ENCODE measurements at places on chromosomes 2 and 18.
A peak's percentile ranks its signal among the peaks of the same experiment; 100 is the strongest.

DNA sequence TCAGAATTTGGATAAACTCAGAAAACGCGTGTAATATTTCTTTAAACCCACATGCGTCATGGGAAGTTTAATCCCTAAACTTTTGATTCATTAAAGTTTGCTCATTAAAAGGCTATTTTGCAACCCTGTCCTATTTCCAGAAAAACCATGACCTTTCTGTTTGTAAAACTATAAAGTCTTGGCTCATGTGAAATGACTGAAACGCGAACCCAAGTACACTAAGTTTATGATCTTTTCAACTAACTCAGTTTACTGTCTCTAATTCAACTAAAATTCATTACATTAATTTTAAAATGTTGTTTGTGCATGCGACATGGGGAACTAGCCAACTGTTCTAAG lies 3.9 kb upstream of the RPL31 start:
- DNase-seq = no peak

DNA sequence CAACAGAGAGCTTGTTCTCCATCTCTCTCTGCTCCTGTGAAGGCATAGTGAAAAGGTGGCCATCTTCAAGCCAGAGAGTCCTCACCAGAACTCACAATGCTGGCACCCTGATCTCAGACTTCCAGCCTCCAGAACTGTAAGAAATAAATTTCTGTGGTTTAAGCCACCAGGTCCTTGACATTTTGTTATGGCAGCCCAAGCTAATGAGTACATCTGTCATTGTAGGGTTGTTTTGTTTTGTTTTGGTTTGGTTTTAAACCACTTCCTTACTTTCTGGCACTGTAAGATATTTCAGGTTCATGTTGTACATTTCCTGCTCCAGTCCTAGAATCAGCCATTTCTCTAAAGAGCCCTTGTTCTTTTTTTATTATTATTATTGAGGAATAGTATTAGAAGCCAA lies 171.2 kb downstream of the CPS1 start:
- DNase-seq = no peak

DNA sequence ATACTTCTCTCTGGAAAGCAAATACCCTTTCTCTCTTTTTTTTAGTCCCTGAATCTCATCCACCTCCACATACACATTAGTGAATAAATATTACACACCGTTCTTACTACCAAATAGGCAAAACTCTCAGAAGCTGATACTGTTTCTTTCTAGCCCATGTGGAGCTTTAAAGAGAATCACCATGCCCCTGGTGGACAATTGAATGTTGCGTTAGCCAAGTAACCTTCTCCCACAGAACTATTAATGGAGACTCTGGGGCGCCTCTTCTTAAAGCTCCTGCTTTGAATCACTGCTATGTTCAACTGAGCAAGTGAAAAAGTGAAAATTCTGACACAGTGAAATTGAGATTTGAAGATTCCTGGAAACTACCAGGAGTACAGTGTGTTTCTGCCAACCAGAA lies 522.8 kb upstream of the CDH7 start:
- DNase-seq = no peak

DNA sequence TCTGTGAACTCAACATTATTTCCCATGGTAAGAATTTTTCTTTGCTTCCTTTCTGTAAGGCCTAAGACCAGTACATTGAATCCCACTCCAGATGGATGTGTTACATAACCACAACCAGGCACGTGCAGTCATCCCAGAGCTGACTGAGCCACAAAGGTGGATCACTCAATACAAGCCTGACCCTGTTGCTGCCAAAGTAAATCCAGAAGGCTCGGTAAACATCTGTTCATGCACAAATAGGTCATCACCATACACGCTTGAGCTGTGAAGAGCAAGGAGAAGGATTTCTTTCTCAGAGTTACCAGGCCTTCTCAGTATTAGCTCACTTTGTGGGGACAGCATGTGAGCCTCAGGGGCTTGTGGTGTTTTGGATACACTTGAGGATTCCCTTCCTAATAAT lies 791.4 kb upstream of the FANCL start:
- DNase-seq = no peak

GRCh38 chr18:9321017-9321452 lies 13.5 kb upstream of the TWSG1 start:
- no peak for DNase-seq

DNA sequence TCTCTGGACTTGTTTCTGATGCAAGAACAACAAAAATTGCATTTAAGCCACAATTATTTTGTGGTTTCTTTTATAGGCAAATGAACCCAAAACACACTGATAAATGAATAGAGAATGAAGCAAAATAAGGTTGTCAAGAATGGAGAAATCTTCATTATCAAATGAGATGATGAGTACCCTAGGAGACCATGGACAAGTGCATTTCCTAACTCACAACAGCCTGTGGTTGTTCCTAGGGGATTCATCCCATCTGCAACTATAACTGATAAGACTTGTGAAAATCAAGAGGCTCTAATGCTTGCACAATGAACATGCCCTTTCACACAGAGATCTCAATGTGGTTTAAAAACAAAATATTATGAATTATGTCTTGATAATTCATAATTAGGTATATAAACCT lies 159.9 kb downstream of the PDE1A start:
- no peak for DNase-seq

DNA sequence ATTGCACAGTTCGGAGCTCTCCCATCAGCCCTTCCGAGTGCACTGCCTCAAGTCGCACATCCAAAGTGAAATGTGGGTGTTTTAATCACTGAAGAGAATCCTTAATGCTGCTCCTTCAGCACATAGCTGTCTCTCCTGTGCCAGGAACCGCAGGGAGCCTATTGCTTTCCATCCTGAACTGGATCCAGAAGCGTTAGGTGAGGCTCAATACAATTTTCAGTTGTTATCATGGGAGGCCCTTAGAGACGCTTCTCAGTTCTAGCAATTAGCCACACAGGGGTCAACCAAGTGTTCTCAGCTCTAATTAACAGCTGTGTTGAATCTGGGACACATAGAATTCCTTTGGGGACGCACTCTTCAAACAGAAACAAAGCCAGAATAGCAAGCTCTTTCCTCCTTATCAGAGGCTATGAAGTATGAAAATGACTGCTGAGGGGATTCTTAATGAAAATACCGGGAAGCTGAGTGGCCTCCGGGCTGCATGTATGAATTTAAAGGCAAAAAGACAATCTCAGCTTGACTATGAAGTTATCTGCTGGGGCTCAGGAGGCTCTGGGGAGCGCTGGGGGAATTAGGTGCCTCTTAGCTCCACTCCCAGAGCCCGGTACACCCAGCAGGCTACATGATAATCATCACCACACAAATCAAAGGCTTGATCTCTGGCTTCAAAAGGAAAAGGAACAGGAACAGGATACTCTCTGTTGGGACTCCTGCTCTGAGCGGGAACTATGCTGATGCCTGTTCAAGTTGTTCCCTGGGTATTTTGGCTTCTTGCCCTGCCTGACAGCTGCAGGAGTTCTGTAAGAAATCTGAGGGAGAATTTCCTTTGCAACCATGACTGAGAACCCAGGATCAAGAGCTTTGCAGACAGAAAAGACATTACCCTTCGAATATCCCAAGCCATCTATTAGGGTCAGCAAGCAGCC lies 55.4 kb upstream of the NCOA1 start:
- DNase-seq = no peak

DNA sequence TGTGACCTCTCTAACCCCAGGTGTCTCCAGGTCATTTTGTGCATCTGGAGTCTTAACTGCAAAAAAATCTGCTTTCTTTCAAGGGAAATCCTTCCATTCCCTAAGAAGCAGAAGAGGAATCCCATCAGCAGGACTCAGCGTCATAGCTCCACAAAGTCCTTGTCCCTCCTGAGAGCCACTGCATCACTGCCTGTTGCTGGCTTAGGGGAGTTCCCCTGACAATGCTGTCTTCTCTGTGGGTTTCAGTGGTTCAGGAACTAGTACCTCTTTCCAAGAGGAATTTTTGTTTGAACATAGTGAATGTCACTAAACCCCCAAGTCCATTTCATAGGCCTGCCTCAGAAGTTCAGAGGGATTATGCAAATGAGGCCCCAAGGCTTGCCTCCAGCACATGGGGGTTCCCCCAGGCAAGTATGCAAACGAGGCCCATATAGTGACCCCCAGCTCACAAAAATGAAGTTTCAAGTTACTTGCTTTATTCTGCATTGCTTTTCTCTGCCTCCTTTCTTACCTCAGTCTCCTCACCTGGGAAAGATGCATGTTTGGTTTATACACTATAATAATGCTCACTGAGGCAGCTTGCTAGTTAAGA lies 513.9 kb upstream of the MEX3C start:
- no peak for DNase-seq

GRCh38 chr2:6934345-6934744 lies 17.1 kb downstream of the RNF144A start:
- no peak for DNase-seq

- no peak for DNase-seq
These were observed 50.0 kb downstream of the RHBDD1 start for GRCh38 chr2:226885769-226886435.

DNA sequence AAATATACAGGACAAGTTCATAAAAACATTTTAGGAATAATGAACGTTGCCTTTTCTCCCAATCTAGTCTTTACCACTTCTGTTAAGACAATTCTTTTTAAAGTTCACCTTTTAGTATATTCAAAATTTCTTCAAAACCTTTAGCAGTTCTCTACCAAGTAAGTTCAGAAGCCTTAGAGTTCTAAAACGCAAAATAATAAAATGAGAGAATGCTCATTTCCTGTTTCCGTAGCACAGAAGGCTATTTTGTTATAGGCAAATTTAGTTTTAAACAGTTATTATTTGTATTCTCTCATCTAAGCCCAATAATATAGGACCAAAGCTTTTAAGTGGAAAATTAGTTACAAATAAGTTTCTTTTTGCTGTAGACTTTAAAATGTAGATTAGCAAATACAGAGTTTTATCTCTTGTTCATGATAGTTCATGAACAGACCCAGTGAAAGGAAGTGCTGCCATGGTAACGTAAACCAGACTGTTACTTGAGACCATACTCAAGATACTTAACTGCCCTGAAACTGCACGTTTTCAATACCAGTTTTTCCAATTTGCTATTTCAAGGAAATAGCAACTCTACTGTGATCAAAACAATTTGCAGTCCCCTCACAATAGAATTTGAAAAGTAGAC lies 173.1 kb upstream of the STON1 start:
- DNase-seq = peak; percentile 52

- DNase-seq = no peak
These were observed 64.9 kb downstream of the LNPK start for GRCh38 chr2:175937216-175937615.

DNA sequence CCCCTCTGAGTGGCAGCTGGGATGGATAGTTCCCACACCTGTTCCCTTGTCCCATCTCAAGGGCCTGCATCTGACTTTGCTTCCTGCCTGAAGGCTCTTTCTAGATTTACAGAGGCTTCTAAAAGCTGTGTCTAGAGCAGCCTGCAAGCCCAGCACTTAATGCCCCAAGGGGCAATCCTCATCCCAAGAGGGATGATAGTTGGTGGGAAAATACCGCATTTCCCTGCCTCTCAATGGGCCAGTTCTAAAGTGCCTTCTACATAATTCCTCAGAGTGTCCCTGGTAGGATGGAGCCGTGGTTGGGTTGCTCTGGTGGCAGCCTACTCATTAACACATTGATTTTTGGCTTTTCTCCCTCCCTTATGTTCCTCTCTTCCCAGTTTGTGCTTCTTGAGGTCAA lies 29.5 kb downstream of the LAMA3 start:
- DNase-seq = no peak

GRCh38 chr2:127620866-127621265 lies 25.1 kb upstream of the GPR17 start:
- no peak for DNase-seq

DNA sequence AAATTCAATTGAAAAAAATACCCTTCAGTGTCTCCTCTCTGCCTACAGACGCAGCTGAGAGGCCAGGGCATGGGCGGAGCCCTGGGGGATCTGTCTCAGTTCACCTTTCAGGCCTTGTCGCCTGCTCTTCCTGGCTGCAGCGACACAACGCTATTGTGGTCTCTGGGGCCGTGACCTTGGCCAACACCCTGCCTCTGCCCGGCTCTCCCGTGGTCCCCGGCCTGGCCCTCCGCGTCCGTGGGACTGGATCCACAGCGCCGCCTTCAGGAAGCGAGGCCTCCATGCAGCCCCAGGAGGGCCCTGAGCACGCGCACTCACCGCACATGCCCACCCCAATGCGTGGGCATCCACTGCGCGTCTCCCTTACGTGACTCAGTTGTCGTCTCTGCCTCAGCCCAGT lies 81.1 kb downstream of the MRPS9 start:
- DNase-seq = no peak

DNA sequence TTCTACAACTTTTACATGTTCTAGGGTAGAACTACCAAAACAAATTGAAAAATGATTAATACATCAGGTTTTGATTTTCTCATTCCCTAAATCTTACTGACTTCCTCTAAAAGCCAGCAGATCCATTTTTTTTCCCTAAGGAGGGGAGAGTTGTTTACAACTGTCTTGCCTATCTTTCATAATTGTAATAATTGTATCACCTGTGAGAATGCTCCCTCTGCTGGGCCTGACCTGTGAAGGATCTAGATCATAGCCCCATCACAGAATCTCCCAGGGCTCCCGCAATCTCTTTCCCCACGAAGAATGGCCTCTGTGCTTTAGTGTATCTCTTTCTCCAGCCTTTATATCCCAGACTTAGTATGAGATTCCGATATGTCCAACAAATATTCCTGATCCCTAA lies 9.1 kb downstream of the LOXL3 start:
- peak; percentile 14 for DNase-seq

DNA sequence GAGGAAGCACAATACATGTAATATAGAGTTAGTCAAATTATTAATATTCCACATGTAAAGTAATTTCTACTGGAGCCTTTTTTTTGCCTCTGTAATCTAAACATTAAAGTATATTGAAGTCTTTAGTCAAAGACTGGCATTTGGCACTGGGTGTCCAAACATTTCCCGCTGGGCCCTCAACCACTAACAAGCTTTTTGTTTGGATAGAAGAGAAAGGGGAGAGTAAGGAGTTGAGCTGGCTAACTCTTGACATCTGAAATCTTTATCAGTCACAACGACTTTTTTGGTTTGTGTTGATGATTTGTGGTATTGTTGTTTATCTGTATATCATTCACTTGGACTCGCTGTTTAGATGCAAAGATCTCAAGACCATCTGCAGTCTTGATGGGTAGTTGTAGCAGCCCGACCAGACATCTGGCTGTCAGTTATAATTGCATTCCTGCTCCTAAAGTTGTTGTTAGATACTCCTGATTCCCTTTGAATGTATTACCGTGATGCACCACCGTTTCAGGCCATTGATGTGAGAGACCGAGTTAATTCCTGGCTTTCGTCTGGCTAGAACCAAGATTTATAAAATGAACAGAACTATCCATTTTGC lies 379.6 kb downstream of the MTX2 start:
- no peak for DNase-seq

DNA sequence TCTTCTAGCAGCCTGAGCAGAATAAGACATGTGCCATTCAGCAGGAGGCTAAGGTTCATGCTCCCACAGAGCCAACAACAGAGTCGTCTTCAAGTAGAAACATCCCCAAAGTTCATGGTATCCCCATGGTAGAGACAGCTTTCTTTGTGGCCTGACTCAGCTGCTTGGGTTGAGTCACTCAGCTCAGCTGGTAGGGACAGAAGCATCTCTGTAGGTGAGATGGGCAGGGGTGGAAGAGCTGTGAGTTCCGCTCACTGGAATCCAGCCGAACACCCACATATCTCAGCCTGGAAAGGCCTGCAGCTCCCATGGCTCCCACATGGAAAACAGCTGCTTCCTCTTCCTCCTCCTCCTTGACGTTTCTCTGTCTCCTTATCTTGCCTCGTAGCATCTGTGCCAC lies 792.7 kb downstream of the RNF144A start:
- no peak for DNase-seq
